ENCODE measurements at places on chromosomes 2 and 18.

DNA sequence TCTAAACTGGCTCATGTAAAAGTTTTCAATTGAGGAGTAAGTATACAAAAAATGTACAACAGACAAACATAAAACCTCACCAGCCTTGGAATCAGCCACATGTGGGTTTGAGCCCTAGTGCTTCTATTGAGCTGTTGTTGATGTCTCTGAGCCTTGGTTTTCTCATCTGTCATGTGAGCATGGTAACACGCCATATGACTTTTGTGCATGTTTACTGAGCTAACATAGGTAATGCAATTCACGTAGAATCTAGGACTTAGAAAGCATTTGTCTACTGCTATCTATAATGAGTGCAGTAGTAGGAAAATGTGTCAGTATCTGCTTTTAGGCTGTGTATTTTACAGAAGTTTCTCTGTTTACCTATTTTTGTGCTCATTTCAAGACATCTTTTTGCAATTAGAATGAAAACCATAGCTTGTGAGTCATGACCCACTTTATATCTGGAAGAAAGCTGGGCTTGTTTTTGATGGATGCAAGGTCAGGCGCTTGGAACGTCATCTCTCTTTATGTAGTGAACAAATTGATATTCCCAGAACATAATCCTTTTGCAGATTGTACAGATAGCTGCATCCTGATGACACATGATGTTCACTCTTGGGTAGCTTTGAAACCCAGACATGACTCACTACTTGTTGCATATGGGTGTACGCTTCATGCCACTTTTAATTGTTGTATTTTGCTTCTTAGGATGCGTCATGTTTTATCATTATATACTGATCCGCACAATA, 94.3 kb downstream of the RNF144A start:
- DNase-seq: no peak

DNA sequence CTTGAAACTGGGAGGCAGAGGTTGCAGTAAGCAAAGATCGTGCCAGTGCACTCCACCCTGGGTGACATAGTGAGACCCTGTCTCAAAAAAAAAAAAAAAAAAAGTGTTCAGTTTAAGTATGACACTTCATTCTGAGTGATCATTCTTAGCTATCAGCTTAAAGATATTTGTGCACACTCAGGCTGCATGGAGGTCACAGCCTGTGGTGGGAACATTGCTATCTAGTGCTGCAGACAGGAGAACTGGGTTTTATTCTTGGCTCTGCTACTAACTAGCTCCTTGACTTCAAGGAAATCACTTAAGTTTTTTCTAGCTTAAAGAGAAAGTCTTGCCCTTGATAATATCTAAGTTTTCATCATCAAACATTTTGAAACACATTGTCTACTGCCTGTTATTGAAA, 391.3 kb upstream of the CDH7 start:
- no peak for DNase-seq

DNA sequence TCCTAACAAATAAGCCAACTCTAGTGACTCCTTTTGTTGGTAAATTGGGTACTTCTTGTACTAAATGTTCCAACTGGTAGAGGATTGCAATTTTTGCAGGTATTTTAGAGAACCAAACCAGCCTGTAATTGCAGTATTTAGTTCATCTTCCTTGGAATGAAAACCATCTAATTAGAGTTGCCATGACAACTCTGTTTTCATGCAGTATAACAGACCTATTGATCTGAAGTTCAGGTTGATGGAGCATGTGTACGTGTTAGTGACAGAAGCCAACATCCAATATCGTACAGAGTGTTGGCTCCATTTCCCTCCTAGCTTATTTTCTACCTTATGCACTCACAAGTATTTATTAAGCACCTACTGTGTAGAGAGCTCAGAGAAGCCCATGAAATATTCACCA, 176.3 kb upstream of the FOSL2 start:
- no peak for DNase-seq

GRCh38 chr2:236889791-236890704, 195.6 kb upstream of the COPS8 start:
- DNase-seq: no peak

GRCh38 chr2:64828261-64828660, 160.9 kb upstream of the SLC1A4 start:
- DNase-seq: peak; percentile 53

DNA sequence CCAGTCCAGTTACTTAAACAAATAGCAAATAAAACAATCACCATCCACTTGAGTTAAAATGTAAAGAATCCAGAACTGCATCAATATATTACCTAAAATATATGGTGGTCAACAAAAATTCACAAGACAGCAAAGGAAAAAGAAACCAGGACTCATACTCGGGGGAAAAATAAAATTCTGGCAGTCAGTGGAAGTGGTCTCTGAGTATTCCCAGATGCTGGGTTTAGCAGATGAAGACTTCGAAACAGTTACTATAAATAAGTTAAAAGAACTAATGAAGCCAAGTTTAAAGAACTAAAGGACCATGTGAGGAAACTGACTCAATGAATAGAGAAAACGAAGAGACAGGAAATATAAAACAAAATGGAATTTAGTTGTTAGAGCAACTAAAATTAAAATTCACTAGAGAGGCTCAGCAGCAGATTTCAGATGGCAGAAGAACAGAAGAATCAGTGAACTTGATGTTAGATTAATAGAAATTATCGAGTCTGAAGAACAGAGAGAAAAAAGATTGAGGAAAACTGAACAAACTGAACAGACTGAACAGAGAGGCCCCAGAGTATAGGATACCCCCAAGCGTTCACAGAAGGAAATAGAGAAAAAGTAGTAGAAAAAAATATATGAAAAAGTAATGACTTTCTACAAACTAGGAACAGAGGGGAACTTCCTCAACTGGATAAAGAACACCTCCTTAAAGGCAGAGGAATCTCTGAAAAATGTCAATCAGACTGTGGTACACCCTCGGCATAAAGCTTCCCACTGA, 27.9 kb downstream of the MGAT4A start:
- peak; percentile 89 for DNase-seq

DNA sequence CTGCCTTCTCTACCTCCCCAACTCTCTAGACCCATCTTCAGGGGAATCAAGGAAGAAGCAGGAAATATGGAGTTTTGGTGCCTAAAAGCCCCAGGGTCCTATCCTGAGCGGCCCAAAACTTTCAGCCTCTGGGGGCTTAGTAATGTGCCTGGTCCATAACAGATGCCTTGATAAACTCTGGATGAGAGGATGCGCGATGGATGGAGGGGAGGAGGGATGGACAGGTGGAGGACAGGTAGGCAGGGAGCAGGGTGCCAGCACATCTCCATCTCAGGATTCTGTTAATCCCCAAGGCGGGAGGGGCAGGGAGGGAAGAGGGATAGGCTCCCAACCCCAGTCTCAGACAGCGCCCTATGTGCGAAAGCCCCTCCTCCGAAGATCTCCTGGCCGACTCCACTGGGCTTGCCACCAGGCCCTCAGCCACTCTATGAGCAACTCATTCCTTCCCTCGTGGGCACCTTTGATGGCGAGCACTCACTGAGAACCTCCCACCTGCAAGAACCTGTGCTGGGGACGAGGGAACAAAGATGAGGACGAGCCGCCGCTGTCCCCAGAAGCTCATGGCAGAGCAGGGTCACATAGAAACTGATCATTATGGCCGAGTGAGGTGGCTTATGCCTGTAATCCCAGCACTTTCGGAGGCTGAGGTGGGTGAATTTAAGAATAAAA, 23.1 kb downstream of the HS1BP3 start:
- DNase-seq: no peak

DNA sequence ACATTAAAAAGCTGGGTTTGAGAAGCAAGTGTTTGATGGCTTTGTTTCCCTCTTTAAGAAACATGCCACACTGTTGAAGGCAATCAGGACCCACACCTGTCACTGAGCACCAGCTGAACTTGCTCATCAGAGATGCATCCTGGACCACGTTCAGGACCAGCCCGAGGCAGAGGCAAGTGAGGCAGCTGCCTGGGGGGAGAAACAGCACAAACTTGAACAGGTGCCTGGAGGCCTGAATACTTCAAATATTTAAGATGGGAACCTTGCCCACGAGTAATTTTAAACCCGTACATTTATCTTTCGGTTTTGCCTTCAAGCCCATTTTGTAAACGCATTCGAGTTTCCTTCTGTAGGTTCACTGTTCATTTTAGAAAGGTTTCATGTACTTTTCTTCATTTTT, 421.3 kb downstream of the NYAP2 start:
- no peak for DNase-seq

- no peak for DNase-seq
These were observed 42.1 kb downstream of the CAVIN2 start for GRCh38 chr2:191804766-191805165.

- DNase-seq: no peak
These were observed 166.2 kb downstream of the PHLPP1 start for GRCh38 chr18:62881509-62882016.

- DNase-seq: no peak
These were observed 177.2 kb downstream of the SETBP1 start for GRCh38 chr18:44857744-44858491.

GRCh38 chr2:47907039-47907781, 912 bp upstream of the FBXO11 start:
- no peak for DNase-seq

DNA sequence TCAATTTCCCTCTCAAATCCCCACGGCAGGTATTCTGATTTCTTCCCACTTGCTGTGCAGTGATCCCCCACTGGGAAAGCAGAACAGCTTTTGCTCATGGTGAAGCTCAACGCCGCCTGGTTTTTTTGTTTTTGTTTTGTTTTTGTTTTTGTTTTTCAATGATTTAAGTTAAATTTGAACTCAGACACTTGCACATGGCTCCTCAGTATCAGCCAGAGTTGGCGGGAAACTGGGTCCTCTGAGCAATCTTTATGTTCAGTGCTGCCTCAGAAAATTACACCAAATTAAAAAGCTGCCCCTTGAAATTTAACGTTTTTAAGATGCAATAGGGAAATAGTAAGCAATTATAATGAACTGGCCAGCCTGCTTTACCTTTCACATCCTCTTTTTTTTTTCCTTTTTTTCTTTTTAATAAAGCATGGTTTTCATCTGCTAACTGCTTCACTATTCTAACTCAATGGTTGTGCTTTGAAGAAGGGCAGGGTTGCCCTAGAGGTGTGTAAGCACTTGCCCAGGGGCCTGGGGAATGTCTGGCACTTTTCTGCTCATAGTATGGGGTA, 277.0 kb upstream of the HNRNPA3 start:
- DNase-seq: no peak

DNA sequence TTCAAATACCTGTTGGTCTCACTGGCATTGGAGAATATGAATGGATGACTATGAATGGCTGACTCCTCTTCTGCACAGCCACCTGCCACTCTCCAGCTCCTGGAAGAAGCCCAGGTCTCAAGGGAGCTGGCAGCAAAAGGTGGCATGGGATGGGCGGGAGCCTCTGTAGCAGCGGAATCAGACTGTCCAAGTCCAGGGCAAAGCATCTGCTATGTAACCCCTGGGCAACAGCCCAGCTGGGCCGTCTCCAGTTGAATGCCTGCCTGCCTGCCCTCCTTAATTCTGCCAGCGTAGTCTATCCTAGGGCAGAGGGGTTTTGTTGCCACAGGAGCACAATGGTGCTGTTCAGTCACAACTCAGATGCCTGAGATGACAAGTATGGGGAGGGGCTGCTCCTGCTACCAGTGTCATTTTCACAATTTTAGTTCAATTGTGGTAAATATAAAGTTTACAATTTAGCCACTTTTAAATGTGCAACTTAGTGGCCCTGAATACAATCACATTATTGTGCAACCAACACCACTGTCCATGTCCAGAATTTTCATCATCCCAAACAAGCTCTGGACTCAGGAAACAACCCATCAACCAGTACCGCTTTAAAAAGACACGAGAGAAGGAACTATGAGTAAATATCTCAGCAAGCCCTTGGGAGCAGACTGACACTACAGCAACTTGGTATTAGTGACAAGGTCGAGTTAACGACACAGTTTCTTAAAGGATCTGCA, 115.2 kb downstream of the MYO5B start:
- DNase-seq: no peak

- DNase-seq: no peak
These were observed 133.3 kb downstream of the ZNF236 start for GRCh38 chr18:76955524-76956170.

- no peak for DNase-seq
These were observed 10.1 kb upstream of the LYPD6B start for GRCh38 chr2:149028377-149028776.

Measured in lung (tissue), 17 donors.